Activated T-cell treated with anti-CD3 and anti-CD28 coated beads, Interleukin-2, amount 50 U/mL, for 72 hours (primary cell): ENCODE measurements at places on chromosomes 7 and 10.

GRCh38 chr10:30542895-30543288 is 86.7 kb downstream of the LYZL2 start:
- DNase-seq, result no peak
- H3K4me1 ChIP-seq, result peaks cover 17% of the 10 kb centered on the region
- H3K27ac ChIP-seq, result no peak overlapping the region
- no peaks in the 10 kb centered on the region for H3K36me3 ChIP-seq
- H3K27me3 ChIP-seq, result peaks cover 7% of the 10 kb centered on the region
- no peak overlapping the region for H3K4me3 ChIP-seq

DNA sequence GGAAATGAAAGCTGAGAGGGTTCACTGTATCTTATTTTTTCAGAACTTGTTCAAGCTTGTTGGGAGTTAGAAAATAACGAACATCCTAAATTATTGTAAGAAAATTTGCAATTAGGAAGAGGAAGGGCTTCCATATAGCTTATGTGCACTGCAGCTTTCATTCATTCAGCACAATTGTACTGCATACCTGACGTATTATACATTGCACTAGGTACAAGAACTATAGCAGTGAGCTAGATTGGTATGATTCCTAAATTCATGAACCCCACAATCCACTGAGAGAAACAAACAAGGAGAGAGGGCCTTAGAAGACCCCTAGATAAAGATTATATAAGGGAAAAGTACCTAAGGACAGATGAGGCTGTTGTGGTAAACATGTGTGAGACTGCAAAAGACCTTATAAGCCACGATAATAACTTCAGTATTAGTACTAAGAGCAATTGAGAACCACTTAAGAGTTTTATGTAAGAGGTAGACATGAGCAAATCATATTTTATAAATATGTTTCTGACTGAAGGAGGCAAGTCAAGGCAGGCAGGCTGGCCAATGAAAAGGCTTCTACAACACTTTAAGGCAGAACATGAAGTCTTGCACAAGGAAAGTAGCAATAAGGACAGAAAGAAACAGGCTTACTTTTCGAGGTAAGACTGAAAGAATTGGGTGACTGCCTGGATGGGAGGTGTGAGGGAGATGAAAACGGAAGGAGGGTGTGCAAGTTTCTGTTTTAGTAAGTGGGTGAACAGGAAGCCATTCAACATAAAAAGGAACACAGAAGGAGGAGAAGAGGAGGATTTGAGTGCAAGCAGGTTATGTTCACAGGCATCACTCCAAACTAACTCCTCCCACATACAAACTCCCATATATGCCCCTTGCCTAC is 77.9 kb upstream of the LRRN3 start:
- H3K4me1 ChIP-seq, result peaks cover 76% of the 10 kb centered on the region
- peak overlapping the region; percentile 75 for H3K4me3 ChIP-seq
- DNase-seq, result peak; percentile 54

- H3K27me3 ChIP-seq, result no peaks in the 10 kb centered on the region
- no peak overlapping the region for H3K27ac ChIP-seq
- H3K36me3 ChIP-seq, result peaks cover 3% of the 10 kb centered on the region
Observed at GRCh38 chr10:91462423-91462822, 52.3 kb downstream of the HECTD2 start.

DNA sequence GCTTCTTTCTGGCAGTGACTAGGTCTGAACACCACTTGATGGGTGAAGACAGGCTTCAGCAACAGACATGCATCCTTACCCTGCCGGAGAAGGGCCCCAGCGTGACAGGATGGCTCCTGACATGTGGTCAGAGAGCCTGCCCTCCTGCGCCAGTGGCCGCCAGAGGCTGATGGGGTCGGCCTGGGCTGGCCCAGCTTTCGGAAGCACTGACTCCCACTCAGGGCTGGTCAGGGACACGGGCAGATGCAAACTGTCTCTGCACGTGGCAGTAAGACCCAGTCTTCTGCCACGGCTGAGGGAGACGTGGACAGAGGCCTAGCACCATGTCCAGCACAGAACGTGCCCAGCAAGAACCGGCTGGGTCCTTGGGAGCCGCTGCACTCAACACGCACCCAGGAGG is 10.2 kb downstream of the TUBGCP2 start:
- H3K4me3 ChIP-seq, result no peak overlapping the region
- H3K4me1 ChIP-seq, result peaks cover 10% of the 10 kb centered on the region
- no peaks in the 10 kb centered on the region for H3K27me3 ChIP-seq
- peaks cover 2% of the 10 kb centered on the region for H3K36me3 ChIP-seq

DNA sequence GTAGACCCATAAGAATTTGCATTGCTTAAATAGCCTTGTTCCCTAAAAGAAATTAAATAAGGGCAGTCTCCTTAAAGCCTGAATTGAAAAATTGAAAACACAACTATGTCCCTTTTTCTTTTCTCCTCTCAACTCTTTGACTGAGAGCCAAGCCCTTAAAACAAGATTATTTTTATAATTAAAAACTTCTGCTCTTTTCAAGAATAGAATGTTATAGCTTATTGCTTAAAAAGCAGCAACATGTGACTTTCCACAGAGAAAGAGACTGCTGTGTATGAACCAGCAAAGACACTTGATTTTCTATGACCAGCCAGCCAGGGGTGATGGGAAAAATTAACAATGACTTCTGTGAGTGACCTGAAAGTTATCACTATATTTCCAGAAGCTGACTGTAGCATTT is 295.2 kb upstream of the CELF2 start:
- no peak overlapping the region for H3K4me3 ChIP-seq
- no peaks in the 10 kb centered on the region for H3K36me3 ChIP-seq
- no peaks in the 10 kb centered on the region for H3K27me3 ChIP-seq

DNA sequence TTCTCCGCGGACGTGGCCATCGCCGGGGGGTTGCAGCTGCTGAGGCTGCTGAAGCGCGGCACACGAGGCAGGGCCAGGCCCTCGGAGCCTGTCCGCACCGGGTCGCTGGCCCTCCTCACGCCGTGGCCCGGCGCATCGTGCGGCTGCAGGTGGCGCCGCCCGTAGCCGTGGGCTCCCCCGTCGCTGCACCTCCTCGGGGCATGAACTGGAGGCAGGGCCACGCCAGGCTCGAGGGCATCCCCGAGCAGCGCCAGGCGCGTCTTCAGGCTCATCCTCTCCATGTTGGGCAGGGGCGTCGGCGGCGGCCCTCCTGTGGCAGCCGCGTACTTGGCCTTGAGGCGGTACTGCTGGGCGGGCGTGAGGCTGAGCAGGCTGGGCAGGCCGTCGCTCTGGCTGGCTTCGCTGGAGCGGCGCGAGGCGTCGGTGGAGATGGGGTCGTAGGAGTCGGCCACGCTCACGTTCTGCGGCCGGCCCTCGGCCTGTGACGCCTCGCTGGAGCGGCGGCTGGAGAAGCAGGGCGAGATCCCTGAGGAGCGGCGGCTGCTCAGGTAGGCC is 263.1 kb upstream of the INHBA start:
- H3K27me3 ChIP-seq, result no peaks in the 10 kb centered on the region
- H3K4me1 ChIP-seq, result no peaks in the 10 kb centered on the region
- no peak overlapping the region for H3K27ac ChIP-seq
- no peak for DNase-seq
- no peaks in the 10 kb centered on the region for H3K36me3 ChIP-seq

DNA sequence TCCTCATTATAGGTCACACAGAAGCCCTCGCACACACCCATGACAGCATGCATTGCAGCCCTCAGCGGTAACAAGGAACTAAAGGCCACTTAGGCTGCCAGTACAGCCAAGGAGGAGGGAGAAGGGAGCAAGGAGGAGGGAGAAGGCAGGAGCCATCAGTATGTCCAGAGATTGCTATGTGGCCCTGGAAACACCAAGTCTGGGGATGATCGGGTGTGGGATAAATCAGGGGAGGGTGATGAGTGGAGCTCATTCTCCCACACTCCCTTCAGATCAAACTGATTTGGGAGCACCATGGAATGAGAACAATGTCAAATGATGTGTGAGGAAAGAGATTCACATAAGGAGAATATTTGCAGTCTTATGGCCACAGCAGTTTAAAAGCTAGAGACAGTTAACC is 350.9 kb downstream of the TNS3 start:
- H3K27ac ChIP-seq, result no peak overlapping the region
- no peaks in the 10 kb centered on the region for H3K27me3 ChIP-seq
- H3K36me3 ChIP-seq, result no peaks in the 10 kb centered on the region
- DNase-seq, result no peak
- no peaks in the 10 kb centered on the region for H3K4me1 ChIP-seq

DNA sequence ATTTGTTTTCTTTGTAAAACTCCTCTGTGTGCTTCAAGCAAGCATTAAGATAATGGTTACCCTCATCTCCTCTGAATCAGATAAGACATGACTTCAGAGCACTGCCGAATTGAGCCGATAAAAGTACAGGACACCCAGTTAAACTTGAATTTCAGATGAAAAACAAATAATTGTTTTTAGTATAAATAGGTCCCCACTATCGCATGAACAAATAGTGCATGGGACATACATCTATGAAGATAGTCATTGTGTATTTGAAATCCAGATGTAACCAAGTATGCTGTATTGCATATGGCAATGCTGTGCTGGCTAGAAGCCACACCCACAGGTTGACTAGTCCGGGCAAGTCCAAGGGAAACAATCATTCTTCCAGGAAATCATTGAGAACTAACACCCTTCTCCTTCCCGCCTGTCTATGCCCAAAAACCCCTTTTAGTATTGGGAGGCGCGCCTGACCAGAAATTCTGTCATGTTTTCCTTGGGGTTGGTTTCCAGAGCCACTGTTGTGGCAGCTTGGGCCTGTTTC is 12.6 kb upstream of the FGFR2 start:
- no peak for DNase-seq
- H3K4me1 ChIP-seq, result no peaks in the 10 kb centered on the region
- peaks cover 29% of the 10 kb centered on the region for H3K27me3 ChIP-seq
- H3K36me3 ChIP-seq, result no peaks in the 10 kb centered on the region
- no peak overlapping the region for H3K4me3 ChIP-seq

GRCh38 chr7:67475293-67475692 is 478.7 kb downstream of the TYW1 start:
- no peaks in the 10 kb centered on the region for H3K36me3 ChIP-seq
- no peaks in the 10 kb centered on the region for H3K27me3 ChIP-seq
- no peak overlapping the region for H3K27ac ChIP-seq
- no peaks in the 10 kb centered on the region for H3K4me1 ChIP-seq
- DNase-seq, result no peak

DNA sequence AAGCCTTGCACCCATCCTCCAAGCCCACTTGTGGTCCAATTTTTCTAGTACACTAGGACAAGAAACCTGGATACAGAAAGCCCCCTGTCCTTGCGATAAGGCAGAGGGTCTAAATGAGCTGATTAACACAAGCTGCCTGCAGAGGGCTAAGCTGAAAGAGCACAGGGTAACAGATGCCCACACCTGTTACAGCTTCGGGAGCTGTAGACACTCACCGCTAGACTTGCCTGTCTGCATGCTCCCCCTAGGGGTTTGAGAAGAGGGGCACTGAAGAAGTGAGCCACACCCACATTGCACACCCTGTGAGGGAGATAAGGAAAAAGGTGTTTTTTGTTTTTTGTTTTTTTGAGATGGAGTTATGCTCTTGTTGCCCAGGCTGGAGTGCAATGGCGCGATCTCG is 386.5 kb upstream of the AUTS2 start:
- H3K4me1 ChIP-seq, result no peaks in the 10 kb centered on the region
- no peak overlapping the region for H3K27ac ChIP-seq
- H3K27me3 ChIP-seq, result no peaks in the 10 kb centered on the region
- no peaks in the 10 kb centered on the region for H3K36me3 ChIP-seq

DNA sequence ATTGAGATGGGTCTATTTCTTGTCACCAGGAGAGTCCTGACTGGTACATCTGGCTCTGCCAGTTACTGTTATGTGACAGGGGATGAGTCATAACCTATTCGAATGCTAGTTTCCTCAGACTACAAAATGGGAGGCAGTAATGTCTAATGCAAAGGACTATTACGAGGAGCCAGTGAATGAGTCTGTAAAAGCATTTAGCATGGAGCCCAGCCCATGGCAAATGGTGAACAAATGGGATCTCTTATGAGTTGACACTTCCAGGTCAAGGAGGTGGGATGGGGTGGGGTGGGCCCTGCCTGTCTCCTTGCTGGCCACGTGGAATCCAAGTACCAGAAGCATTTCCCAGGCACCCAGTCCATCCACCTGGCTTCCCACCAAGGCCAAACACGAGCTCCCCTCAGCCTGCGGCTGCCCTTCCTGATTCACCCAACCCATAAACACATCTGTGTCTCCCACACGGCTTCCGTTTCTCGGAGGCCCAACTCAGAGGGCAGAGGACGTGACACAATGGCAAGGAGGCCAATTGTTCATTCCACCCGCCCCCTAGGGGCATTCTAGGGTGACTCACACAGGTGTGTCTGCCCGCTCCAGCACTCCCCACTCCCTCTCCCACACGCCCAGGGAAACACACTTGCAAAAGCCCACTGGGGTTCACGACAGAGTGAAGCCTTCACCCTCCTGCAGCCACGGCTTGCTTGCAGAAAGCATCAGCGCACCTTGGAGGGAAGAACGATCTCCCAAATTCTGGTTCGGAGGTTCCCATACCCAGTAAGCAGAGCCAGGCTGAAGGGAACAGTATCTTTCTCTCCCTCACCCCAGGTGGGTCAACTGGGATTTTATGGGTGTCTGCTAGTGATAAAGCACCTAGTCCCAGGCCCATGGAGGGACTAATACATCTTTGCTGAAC is 109.8 kb downstream of the SH3PXD2A start:
- peak; percentile 78 for DNase-seq
- H3K27ac ChIP-seq, result peak overlapping the region; percentile 87
- H3K4me1 ChIP-seq, result peaks cover 44% of the 10 kb centered on the region
- no peaks in the 10 kb centered on the region for H3K36me3 ChIP-seq
- no peaks in the 10 kb centered on the region for H3K27me3 ChIP-seq

DNA sequence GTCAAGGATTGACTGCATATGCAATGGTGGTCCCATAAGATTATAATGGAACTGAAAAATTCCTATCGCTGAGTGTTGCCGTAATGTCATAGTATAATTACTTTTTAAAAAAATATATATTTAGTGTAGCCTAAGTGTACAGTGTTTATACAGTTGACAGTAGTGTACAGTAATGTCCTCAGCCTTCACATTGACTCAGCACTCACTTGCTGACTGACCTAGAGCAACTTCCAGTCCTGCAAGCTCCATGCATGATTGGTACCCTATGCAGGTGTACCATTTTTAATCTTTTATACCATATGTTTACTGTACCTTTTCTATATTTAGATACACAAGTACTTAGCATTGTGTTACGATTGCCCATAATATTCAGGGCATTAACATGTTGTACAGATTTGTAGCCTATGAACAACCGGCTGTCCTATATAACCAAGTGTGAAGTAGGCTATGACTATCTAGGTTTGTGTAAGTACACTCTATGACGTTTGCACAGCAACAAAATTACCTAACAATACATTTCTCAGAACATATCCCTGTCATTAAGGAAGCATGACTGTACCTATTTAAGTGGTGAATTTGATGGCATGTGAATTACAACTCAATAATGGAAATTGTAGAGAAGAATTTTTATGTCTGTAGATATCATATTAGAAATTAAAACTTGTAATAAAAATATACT is 40.9 kb downstream of the CCNY start:
- no peaks in the 10 kb centered on the region for H3K36me3 ChIP-seq
- H3K27ac ChIP-seq, result no peak overlapping the region
- no peaks in the 10 kb centered on the region for H3K27me3 ChIP-seq
- H3K4me1 ChIP-seq, result peaks cover 85% of the 10 kb centered on the region
